ENCODE measurements at places on chromosomes 4 and X.

GRCh38 chr4:19455196-19455595 is 796.5 kb upstream of the SLIT2 start:
- DNase-seq: no peak

GRCh38 chr4:10336471-10336870 is 120.8 kb downstream of the ZNF518B start:
- no peak for DNase-seq

GRCh38 chrX:63350465-63350877 is 661 bp downstream of the SPIN4 start:
- DNase-seq: peak; percentile 52

DNA sequence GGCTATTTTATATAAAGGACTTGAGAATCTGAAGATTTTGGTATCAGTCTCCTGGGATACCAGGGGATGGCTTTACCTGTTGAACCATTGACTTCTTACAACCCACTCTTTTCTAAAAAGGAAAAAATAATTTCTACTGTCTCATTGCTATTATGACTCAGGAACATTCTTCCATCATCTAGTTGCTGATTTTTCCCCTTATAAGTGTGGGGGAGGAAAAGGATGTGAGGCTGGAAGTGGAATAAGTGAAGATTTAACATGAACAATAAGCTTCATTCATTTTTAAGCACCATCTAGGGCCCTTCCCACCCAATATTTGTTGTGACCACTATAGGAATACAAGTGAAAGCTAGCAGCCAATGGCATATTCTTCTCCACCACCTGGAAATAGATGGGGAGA is 10.6 kb upstream of the MND1 start:
- no peak for DNase-seq

DNA sequence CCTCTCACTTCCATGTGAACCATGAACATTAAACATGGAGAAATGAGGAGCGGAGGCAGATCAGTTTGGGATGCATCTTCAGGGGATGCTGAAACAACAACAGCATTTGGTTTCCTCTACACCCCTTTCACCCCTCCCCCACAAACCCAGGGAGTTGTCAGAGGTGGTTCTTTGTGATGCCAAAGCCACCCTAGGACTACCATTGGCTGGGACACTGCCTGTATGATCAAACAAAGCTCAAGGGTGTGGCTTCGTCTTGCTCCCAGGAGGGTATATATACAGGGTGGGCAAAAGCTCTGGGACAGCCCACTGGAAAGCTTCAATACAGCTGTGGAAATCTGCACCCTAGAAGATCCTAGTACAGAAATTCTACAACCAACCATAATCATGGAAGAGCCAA is at the start of gene SPANXN4:
Gene SPANXN4 (plus strand): TSS at position 301 of the 400 bp plus-strand sequence. CDS start 87 bp downstream, at position 388.
- no peak for DNase-seq

- no peak for DNase-seq
Measured at GRCh38 chrX:72247206-72247942, 8.5 kb upstream of the ERCC6L start.
